ENCODE measurements at places on chromosomes 13 and 19. TPM values are rescaled to one million over a fixed set of nuclear protein-coding genes. Genes with fewer than 3 reads are reported as not detected.

The NCCRP1 gene
- 0.27 TPM for total RNA-seq

DNA sequence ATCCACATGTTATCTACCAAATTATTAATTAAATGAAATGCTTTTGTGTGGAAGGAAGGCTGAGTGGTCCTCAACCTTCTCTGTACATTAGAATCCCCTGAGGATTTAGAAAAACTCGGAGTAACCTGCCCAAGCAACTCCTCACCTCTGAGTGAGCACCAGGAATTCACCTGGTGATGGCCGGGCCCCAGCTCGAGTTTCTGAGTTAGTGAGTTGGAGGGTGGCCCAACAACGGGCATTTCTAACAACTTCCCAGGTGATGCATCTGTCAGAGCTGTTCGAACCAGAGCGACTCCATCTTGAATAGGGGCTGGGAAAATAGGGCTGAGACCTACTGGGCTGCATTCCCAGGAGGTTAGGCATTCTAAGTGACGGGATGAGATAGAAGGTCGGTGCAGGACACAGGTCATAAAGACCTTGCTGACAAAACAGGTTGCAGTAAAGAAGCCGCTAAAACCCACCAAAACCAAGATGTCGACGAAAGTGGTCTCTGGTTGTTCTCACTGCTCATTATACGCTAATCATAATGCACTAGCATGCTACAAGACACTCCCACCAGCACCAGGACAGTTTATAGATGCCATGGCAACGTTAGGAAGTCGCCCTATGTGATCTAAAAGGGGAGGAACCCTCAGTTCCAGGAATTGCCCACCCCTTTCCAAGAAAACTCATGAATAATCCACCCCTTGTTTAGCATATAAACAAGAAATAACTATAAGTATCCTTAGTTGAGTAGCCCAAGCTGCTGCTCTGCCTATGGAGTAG is 44.2 kb upstream of the SHISA2 start:
- no peaks in the 10 kb centered on the region for H3K4me1 ChIP-seq
- no peaks in the 10 kb centered on the region for H3K27me3 ChIP-seq
- no peak overlapping the region for H3K4me3 ChIP-seq
- no peak for DNase-seq

The FNDC3A gene
- 86.3 TPM for total RNA-seq

- H3K27me3 ChIP-seq, result no peaks in the 10 kb centered on the region
- no peak for DNase-seq
- peaks cover 41% of the 10 kb centered on the region for H3K36me3 ChIP-seq
- H3K4me3 ChIP-seq, result peak overlapping the region; percentile 38
- H3K27ac ChIP-seq, result no peak overlapping the region
- no peaks in the 10 kb centered on the region for H3K4me1 ChIP-seq
Observed at GRCh38 chr19:13961826-13962698, 9.8 kb downstream of the DCAF15 start.

The LILRA2 gene
- total RNA-seq, result 3.1 TPM

GRCh38 chr19:19059018-19059836 is 4.6 kb upstream of the SLC25A42 start:
- peaks cover under 1% of the 10 kb centered on the region for H3K4me1 ChIP-seq
- no peaks in the 10 kb centered on the region for H3K36me3 ChIP-seq
- no peak for DNase-seq
- H3K4me3 ChIP-seq, result no peak overlapping the region

GRCh38 chr13:60572855-60573254 is 175.8 kb downstream of the TDRD3 start:
- no peaks in the 10 kb centered on the region for H3K4me1 ChIP-seq
- no peak overlapping the region for H3K4me3 ChIP-seq
- no peak overlapping the region for H3K27ac ChIP-seq
- DNase-seq, result no peak
- peaks cover 11% of the 10 kb centered on the region for H3K36me3 ChIP-seq
- no peaks in the 10 kb centered on the region for H3K27me3 ChIP-seq

GRCh38 chr19:50162988-50163387 is at the start of gene IZUMO2:
Gene IZUMO2, minus strand, starts transcription at chr19:50163281. Its CDS starts 87 bp downstream, at chr19:50163194.
- no peaks in the 10 kb centered on the region for H3K36me3 ChIP-seq
- no peaks in the 10 kb centered on the region for H3K27me3 ChIP-seq
- H3K4me1 ChIP-seq, result no peaks in the 10 kb centered on the region
- DNase-seq, result no peak

- DNase-seq, result no peak
- H3K4me1 ChIP-seq, result no peaks in the 10 kb centered on the region
- no peaks in the 10 kb centered on the region for H3K36me3 ChIP-seq
- no peaks in the 10 kb centered on the region for H3K27me3 ChIP-seq
- H3K27ac ChIP-seq, result no peak overlapping the region
Observed at GRCh38 chr13:99374169-99374991, 67.2 kb upstream of the GPR183 start.

The KLK11 gene
- total RNA-seq, result 0.85 TPM

DNA sequence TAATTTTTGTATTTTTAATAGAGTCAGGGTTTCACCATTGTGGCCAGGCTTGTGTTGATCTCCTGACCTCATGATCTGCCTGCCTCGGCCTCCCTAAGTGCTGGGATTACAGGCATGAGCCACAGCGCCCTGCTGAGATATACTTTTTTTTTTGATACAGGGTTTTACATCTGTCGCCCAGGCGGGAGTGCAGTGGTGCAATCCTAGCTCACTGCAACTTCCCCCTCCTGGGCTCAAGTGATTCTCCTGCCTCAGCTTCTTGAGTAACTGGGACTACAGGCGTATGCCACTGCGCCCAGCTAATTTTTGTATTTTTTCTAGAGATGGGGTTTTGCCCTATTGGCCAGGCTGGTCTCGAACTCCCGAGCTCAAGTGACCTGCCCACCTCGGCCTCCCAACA is 2.0 kb downstream of the COLGALT1 start:
- H3K27me3 ChIP-seq, result no peaks in the 10 kb centered on the region
- peaks cover 5% of the 10 kb centered on the region for H3K36me3 ChIP-seq
- H3K4me1 ChIP-seq, result peaks cover 14% of the 10 kb centered on the region
- no peak overlapping the region for H3K27ac ChIP-seq

DNA sequence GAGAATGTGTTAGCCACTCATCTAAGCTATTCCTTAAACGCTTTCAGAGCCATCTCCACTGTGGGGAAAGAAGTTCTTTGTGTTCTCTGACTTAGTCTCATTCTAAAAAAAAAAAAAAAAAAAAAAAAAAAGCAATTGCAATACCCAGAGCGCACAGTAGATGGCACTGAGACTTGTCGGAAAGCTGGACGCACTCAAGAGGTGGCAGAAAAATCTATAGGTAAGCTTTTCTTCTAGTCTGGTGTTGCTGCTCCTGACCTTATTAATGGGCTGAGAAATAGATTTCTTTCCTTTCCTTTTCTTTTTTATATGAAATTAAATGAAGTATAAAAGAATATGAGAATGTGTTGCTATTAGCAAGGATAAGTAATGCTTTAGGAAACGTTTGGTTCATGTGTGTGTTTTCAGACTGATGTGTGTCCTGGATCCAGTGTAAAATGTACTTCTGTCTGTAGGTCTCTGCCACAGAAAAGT is 4.7 kb upstream of the GJB2 start:
- H3K4me1 ChIP-seq, result peaks cover 25% of the 10 kb centered on the region
- DNase-seq, result no peak
- H3K4me3 ChIP-seq, result no peak overlapping the region
- peaks cover 17% of the 10 kb centered on the region for H3K27me3 ChIP-seq
- no peaks in the 10 kb centered on the region for H3K36me3 ChIP-seq

- H3K27me3 ChIP-seq, result no peaks in the 10 kb centered on the region
- DNase-seq, result no peak
- H3K27ac ChIP-seq, result no peak overlapping the region
- H3K4me3 ChIP-seq, result no peak overlapping the region
- no peaks in the 10 kb centered on the region for H3K36me3 ChIP-seq
Observed at GRCh38 chr13:106415971-106416370, 119.5 kb downstream of the EFNB2 start.

The DOCK6 gene
- 30.5 TPM for total RNA-seq

The GPR183 gene
- total RNA-seq, result 24.5 TPM

DNA sequence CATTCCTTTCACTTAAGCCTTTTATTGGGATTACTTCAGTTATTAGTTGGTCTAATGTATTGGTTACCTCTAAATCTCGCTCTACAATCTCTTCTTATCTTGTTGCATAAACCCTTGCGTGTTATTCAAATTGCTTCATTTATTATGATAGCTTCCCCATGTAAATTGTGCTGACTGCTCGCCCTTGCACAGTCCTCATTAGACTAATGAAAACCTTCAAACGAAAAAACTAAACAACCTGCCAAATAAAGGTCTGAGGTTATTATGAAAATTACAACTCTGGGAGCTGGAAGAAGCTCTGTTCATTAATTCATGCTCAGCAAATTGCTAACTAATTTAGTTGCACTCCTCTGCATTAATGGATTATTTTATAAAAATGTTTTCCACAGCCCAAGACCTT is 320.1 kb downstream of the DACH1 start:
- no peak overlapping the region for H3K27ac ChIP-seq
- DNase-seq, result no peak
- no peaks in the 10 kb centered on the region for H3K36me3 ChIP-seq
- H3K27me3 ChIP-seq, result no peaks in the 10 kb centered on the region
- no peak overlapping the region for H3K4me3 ChIP-seq

The ELSPBP1 gene
- total RNA-seq, result not detected

GRCh38 chr19:3324405-3324856 is 42.0 kb upstream of the NFIC start:
- no peaks in the 10 kb centered on the region for H3K36me3 ChIP-seq
- no peak for DNase-seq
- peaks cover 7% of the 10 kb centered on the region for H3K27me3 ChIP-seq

DNA sequence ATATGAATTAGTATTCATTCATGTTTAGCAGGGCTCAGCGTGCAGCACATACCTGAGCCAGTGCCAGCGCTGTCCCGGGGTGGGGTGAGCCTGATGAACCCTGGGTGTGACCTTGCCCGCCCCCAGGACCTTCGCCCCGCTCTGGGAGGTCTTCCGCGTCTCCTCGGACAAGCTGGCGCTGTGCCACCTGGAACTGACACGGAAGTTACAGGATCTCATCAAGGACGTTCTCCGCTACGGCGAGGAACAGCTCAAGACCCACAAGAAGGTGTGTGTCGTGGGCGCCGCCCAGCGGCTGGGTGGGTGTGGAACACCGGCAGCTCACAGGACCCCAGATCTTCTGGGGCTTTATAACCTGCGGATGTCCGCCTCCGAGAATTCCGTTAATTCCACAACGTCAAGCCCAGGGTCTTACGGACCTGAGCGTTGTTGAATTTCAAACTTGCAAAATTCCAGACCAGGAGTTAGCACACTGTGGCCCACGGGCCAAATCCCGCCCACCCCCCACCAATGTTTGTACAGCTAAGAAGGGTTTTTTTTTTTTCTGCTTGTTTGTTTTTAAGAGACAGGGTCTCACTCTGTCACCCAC is 15.4 kb downstream of the FCHO1 start:
- H3K4me1 ChIP-seq, result no peaks in the 10 kb centered on the region
- H3K4me3 ChIP-seq, result peak overlapping the region; percentile 48
- no peaks in the 10 kb centered on the region for H3K36me3 ChIP-seq
- H3K27ac ChIP-seq, result no peak overlapping the region
- DNase-seq, result no peak

The PLVAP gene
- 120 TPM for total RNA-seq

The ZNF558 gene
- total RNA-seq, result 44.1 TPM
